ENCODE measurements at places on chromosomes 4 and X.

DNA sequence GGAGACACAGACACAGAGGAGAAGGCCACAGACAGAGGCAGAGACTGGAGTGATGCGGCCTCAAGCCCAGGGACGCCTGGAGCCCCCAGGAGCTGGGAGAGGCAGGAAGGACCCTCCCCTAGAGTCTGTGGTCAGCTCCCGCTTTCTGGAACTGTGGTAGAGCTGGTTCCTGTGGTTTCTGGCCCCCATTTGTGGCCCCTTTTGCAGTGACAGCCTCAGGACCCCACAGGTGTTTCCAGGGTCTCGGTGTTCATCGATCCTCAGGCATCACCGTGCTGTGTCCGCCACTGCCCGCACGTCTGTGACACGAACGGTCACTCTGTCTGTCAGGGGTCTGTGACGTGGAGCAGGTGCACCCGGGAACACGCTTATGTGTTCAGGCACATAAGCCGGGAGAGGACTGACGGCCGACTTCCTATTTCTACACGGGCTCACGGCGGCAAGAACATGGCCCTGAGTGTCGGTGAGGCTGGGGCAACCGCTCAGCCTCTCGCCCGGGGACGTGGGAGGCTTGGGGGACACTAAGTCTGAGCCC lies 7.9 kb downstream of the GTPBP6 start:
- no peak for DNase-seq

DNA sequence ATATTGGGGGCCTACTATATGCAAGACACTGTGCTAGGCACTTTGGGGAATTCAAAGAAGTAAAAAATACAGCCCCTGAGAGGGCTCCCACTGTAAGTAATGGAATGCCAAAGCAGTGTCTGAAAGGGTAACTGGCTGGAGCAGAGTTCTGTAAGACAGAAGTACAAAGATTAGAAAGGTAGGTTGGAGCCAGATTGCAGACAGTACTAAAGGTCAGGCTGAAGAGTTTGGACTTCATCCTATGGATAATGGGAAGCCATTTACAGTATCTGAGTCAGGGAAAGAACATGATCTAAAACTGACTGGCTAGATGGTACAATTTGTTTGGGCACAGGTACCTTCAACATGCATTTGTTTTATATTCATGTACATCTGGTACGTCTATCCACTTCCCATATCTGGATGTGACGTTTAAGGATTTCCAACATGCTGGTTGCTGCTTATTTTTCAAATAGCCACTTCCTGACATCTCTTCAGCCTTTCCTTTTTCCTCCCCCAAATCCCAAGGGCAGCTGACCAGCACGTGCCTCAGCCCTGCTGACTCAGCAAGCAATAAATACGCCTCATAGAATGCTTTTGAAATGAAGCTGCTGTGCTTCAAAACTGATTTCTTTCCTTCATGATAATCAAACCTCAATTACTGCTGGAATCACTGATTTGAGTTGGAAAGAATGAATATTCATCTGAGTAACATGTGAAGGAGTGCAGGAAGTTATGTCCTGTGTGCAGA lies 9.5 kb downstream of the ENOX2 start:
- no peak for DNase-seq

- no peak for DNase-seq
Measured at GRCh38 chrX:122238801-122239200, 945.3 kb upstream of the GRIA3 start.

- no peak for DNase-seq
Measured at GRCh38 chrX:63186137-63186536, 165.0 kb downstream of the SPIN4 start.

DNA sequence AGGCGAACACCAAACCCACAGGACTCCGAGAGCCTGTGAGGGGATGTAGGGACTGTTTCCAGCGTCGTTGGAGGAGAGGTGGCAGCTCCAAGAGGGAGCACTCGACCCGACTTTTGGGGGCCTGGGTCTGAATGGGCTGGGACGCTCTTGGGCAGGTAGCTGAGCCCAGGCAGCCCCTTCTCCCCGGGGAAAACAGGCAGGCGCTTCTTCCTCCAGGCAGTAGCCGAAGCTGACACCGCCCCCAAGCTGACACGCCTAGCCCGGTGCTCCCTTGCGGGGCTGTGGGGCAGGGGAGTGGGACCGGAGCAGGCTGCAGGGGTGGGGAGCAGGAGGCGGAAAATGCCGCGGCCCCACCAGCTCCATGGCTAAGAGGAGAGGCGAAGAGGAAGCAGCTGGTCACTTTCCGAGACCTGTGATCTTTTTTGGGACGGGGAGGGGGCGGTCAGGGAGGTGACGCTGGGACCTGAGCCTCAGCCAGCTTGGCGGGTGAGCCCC lies 4.2 kb downstream of the NKX1-1 start:
- no peak for DNase-seq
